Stimulated activated CD4-positive, alpha-beta T cell treated with anti-CD3 and anti-CD28 coated beads, TNF-alpha, amount 100 ng/mL, for 4 hours (primary cell): ENCODE measurements at places on chromosomes 3 and 15.

DNA sequence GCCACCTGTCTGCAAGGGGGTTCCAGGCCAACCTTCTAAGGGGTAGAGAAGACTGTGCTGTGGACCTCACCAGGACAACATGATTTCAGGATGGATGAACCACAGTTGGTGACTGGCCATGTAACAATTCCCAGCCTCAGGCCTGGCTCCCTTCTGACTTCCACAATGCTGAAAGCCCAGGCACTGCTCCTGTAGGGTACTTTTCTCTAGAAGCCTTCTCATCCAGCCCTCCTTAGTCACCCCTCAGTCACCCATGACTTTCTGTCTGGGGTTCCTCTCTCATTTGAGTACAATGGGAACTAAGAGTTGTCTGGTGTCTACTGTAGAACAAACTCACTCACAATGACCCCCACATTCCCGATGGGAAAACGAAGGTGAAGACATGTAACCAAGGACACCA is 8.6 kb downstream of the ALS2CL start:
- DNase-seq: no peak

DNA sequence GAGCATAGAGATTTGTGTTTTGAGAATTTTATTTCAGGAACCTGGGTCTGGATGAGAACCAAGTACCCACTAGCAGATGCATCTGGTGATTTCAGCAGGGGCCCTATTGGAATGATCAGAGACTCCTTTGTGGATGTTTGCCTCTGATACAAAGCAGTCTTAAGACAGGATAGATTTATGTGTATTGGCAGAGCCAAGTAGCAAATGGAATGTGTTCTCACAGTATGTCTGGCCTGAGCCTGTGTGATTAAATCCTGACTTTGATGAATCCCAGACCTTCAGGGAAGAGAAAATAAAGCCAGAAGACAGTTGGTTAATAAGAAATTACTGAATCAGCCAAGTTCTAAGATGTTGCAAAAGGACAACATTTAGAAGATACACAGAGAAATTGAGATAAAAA is 755.5 kb upstream of the SEMA6D start:
- no peak for DNase-seq

GRCh38 chr3:154972951-154973350 is 107.2 kb upstream of the MME start:
- no peak for DNase-seq

DNA sequence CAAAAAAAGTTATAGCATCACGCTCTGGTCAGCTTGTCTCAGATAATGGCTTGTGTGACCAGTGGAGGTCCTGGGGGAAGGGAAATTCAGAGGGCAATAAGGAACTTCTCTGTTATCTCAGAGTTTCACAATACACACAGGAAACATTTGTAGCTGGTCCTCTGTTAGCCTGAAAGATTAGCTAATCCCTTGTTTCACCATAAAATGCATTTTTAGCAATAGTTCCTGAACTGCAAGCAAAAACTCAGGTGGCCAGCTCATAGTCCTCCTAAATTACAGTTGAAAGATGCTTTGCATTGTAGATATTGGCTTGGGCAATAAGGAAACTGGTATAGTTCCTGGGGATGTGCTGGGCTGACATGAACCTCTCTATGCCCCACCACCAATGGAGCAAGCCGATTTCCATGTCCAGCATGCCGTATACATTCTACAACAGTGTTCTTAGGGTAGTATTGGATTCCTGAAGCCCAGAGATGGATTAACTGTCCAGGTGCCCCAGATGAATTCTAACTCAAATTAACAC is 141.5 kb upstream of the TBL1XR1 start:
- DNase-seq: no peak

- DNase-seq: no peak
These were observed 192.6 kb upstream of the PROK2 start for GRCh38 chr3:71977525-71977924.

DNA sequence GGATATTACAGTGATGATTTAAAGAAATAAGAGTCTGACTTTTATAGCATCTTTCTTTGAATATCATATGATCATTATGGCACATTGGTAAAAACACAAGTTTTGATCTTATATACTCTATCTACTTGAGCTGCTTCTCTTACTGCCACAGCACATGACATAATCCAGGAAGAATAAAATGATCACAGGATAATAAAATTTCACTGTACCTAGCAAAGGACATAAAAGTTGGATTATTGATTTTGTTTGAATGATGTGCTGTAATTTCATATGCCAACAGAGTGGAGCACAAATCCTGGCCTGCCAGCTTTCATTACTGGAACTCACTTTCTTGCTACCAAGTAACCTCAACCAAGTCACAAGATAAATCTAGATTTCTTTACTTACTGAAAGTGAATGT is 162.1 kb upstream of the NANOGP8 start:
- no peak for DNase-seq

GRCh38 chr3:154616298-154616697 is 186.3 kb upstream of the GPR149 start:
- no peak for DNase-seq

DNA sequence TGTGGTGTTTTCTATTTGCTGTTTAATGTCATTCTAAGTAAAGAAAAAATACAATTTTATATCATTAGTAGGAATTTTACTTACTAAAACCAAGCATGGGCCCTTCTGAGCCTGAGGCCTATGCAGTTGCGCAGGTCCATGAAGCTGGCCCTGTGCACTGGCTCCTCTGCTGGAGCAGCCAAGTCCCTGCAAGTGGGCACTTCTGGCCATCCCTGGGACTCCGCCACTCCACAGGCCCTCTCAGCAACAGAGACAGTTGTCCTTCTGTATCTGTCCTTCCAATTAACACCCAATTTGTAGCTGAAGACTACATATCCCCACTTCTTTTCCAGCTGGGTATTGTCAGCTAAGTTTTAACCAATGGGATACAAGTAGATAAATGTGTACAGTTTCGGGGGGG is 49.9 kb upstream of the RYK start:
- no peak for DNase-seq

- no peak for DNase-seq
These were observed 7.9 kb downstream of the RBP2 start for GRCh38 chr3:139468399-139468798.

DNA sequence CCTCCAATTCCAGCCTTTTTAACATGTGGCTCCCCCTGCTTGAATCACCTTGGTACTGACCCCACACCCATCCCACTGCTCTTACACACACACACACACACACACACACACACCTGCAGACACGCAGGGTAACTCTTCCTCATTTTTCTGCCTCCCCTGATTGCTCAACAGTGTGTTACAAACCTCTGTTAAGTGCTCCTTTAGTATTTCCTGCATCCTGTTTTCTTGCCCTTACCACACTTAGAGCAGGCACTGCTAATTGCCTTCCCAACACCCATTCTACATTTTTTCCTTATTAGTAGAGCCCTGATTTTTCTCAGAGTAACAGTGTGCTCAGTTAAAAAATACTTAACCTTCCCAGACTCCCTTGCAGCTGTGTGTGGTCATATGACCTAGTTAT is 184.0 kb downstream of the EBLN2 start:
- DNase-seq: no peak

DNA sequence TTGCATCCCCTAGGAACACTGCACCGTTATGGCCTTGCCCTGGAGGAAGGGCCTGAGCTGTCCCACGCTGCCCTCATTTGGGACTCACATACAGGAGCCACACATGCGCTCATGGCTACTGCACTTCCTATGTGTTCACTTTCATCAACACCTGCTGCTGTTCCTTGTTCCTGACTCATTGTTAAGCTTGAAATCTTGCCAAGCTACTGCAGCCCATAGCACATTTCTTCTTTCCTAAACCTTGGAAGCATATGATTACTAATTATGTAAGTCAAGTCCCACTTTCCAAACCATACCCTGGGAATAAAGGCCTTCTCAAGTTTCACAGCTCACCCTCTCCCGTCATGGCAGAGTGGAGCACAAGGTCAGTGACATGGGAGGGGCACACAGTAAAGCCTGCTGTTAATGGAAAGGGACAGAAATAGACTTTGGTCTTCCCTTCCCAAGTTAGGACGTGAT is 307.9 kb downstream of the CLSTN2 start:
- no peak for DNase-seq

DNA sequence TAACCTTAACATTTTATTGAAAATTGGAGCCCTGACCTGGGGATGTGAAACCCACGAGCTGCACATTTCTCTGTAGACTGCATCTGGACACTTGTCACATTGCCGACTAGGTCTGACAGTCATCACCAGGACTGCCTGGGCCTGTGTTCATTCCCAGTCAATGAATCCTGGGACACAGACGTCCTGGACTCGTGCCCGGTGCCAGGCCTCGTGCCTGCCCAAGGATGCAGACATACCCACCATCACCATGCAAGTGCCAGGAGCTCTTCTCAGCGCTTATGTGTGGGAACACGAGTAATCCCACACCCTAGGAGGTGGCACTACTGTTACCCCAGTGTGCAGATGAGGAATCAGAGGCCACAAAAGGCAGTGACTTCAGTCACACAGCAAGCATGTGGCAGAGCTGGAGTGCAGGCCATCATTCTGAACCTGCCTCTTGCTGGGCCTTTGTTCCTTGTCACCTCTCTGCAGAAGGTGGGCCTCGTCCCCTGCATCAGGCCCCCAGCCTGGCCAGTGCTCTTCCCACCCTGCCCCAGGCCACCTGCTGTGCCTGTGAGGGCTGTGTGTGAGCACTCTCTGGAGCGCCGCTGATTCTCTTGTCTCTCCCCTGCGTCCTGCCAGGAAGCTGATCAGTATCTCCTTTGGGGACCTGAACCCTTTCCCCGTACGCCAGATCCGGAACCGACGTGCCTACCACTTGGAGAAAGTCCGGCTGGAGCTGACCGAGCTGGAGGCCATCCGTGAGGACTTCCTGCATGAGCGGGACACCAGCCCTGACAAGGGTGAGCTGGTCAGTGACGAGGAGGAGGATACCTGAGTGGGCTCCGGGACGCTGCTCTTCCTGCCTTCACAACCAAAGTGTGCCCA is 58.5 kb downstream of the ADAMTS7 start:
- DNase-seq: no peak

GRCh38 chr15:52336529-52336928 is 40.9 kb upstream of the MYO5C start:
- no peak for DNase-seq

GRCh38 chr3:123026565-123027291 is 835 bp downstream of the SEMA5B start:
- peak; percentile 5 for DNase-seq

- DNase-seq: no peak
These were observed 5.8 kb upstream of the PPP4R2 start for GRCh38 chr3:72990701-72991395.

- no peak for DNase-seq
These were observed 37.7 kb upstream of the FGD5 start for GRCh38 chr3:14780927-14781507.

- DNase-seq: no peak
These were observed 6.9 kb downstream of the MUC20 start for GRCh38 chr3:195727606-195728195.

DNA sequence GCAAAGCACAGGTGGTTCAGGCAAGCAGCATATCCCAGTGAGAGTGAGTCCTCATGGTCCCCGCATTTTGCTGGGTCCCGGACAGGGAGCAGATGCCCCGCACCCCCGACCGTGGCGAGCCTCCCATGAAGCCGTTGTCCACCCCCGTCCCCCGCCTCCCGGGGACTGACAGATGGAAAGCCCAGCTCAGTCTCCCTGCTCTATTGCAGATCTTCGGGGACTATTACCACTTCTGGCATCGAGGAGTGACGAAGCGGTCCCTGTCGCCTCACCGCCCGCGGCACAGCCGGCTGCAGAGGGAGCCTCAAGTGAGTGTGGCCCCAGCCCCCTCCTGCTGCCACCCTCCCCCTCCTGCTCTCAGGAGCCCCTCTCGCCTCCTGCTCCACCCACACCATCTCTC is 7.7 kb downstream of the FURIN start:
- DNase-seq: no peak

GRCh38 chr3:177448987-177449359 is 251.7 kb upstream of the TBL1XR1 start:
- DNase-seq: no peak
